ENCODE measurements at places on chromosomes 6 and 20.

GRCh38 chr6:168581706-168582105, 140.7 kb downstream of the SMOC2 start:
- no peak for DNase-seq

- no peak for DNase-seq
These were observed 1.3 kb downstream of the RNF24 start for GRCh38 chr20:4014031-4014474.

DNA sequence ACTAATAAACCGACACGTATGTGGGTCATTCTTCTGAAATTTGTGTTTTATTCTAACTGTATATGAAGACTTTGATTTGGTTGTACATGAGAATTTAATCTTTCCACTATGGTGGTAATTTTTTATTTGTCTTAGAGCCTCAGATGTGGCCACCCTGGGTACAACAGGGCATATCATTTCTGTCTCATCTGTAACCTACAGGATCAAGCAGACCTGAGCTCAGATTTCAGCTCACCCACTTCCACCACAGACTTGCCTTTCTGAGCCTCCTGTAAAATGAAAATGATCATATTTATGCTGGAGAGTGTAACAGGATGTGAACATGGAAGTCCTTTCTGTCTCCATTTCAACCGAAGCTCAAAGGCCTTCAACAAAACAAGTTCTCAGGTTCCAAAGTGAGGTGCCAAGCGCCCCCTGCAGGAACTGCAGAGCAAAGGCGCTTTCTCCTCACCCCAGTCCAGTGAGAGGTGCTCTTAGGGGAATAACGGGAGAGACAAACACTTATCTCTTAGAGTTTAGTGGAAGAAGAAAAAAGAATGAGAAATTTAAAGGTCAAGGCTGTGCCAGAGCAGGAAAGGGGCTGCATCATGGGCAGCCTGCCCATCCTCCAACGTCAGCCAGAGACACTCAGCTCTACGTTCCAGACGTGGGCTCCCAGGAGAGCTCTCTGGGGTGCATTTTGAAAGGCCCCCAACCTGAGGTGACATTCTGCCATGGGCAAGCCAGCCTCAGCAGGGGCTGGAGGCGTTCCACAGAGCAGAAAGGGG, 23.0 kb upstream of the CD24 start:
- DNase-seq: peak; percentile 25

DNA sequence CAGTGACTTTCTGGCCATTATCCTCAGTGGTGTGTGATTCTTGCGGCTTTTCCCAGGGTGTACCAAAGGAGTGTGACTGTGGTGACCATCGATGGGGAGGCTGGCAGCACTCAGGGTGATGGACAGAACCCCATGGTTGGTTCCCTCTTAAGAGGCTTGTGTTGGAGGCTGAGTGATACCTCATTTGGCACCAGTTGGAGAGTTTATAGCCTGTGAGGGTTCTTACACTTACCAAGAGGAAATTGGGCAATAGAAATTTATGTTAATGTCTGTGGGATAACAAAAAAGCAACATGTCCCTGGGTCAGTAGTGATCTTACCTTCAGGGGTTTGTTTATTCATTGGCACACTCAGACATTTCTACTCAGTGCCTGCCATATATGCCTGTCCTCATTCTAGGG, 37.2 kb downstream of the DAAM2 start:
- no peak for DNase-seq

DNA sequence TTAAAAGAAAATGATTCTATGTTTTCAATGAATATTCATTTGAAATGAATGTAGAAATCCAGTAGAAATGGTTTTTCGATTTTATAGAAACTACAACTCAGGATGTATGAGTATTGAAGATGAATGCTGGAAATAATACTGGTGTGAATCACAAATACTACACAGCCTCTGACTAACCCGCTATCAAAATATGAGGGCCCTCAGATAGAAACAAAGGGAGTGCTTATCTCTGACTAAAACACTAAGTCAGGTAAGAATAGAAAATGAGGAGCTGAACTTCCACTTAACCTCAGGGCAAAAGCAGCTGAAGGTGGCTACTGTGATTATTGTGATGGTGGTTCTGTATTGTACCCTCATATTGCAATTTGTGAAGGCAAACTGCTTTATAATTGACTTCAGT, 220.9 kb upstream of the RNF217 start:
- no peak for DNase-seq

DNA sequence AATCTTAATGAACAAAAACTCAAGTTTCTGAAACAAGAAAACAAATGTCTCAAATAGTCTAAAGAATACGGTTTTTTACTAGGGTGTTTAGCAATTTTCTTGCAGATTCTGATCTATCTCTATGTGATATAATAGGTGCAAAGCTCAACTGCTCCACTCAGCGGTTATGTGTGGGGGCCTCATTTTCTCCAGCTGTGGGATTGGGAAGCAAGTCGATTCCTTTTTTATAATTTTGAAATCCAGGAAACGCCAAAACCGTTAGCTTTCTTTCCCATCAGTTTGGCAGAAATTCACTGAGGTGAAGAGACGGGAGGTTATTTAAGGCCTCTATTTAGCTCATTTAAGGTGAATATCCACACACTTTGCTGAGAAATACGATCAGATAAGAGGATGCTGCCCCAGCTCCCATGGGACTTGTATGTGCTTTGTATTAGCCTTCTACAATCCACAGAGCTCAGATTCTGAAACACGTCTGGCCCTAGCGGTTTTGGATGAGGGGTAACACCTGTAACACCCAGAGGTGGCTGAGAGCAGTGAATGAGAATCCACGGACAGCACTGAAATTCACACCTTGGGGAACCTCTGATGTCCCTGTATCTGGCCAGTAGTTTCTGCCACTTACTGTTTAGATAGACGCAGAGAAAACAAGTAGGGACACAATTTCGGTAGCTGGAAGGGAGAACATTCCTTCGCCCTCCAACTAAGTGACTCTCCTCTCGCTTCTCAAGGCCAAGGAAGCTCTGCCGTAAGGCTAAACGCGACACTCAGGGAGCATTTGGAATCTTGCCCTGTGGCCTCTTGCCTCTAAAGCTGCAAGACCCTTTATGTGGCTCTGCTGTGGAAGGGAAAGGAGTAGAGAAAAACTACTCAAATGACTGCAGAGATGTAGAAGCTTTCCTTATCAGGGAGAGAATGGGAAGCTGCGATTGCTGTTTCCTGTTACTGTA, 6.5 kb upstream of the BCAS4 start:
- no peak for DNase-seq

DNA sequence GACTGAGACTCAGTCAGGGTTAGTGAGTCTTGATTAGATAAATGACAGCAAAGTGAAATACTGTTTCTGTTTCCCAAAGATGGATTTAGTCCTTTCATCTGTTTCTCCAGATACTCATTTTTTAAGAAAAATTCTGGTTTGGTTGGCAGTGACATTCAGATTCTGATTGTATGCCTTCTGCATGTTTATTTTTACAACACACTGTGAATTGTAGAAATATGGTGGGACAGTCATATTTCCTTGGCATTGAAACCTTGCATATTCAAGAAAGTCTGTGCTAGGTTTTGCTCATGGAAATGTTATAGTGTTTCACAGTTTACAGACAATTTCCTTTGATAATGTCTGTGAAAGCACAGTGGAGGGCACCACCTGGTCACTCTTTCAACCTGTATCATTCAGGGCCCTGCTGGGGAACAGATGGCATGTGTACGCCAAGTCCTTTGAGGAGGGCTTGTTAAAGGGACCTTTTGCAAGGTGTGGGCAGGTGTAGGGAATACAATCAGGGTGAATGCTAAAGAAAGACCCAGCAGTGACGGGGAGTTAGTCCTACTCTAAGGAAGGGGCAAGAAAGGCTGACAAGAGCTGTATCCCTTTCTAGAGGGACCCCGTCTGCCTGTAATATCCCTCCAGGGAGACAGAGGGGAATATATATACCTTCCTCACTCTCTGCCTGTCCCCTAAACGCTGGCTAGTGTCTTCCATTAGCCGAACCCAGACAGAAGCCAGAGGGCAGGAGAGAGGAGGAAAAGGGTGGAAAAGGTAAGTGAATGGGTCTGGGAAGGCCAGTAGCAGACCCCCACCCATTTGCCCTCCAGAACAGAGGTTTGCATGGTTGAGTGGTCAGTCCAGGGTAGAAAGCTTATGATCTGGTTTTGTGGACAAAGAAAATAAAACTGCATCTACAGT, 10.2 kb downstream of the PLCB4 start:
- no peak for DNase-seq

- DNase-seq: no peak
These were observed 209.0 kb upstream of the CITED2 start for GRCh38 chr6:139583420-139583819.

DNA sequence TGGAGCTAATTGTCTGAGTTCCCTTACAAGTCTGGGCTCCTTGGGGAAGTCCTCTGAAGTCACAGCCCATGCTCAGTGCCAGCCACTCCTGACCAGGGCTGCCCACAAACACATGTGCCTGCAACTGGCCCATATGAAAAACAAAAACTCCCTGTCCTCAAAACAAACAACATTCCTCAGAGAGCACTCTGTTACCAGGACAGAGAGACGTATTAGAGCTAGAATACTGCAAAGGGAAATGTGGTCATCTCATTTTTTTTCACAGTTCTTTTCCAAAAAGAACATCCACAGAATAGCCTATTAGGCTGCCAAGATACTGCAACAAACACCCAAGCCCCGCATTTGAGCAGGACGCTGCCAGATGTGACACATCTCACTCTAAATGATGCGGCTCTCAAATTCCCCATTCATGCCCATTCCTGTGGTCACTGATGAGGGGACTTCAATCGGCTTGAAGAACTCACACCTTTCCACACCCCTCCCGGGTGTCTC, 71.1 kb downstream of the SLC22A23 start:
- DNase-seq: no peak

DNA sequence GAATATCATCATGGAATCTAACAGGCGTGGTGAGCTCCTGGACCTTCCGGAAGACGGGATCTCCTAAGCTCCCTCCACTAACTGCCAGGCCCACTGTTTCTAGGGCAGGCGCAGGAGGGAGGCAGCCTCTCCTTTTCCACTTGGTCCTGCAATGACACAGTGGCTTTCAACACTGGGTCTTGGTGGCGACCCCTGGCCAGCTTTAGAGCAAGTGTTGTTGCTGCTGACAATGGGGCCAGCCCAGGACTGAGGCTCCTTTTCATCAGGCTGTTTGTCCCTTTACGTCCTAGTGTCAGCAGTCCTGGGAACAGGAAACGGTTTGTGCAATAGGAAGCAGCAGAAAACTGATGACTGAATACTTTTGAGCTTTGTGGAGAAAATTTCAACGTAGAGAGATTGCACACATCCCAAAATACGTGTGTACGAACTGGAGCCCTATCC, 9.7 kb upstream of the QKI start:
- no peak for DNase-seq

- DNase-seq: no peak
These were observed 323.0 kb downstream of the UTRN start for GRCh38 chr6:144607998-144608735.

GRCh38 chr6:46353528-46353927, 137.7 kb downstream of the RCAN2 start:
- DNase-seq: no peak

- no peak for DNase-seq
These were observed 671.8 kb upstream of the MARCKS start for GRCh38 chr6:113185299-113185698.

GRCh38 chr6:13438126-13438525, 49.3 kb downstream of the GFOD1 start:
- DNase-seq: no peak

DNA sequence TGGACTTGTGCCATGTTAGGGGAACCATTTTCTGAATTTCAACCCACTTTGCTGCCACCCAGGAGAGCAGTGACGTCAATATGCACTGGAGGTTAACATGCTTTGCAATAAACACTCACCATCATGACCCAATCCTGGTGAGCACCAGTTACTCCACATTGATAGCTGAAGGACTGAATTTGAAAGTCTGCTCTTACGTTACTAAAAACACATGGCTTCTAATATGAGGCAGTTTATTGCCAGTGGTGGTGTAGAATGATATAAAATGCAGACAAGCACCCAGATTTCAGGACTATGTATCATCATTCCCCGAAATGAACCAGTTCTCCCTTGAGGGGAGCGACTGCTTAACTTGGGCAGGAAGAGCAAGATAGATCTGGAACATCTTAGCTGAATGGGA, 23.8 kb downstream of the RFPL4B start:
- no peak for DNase-seq

DNA sequence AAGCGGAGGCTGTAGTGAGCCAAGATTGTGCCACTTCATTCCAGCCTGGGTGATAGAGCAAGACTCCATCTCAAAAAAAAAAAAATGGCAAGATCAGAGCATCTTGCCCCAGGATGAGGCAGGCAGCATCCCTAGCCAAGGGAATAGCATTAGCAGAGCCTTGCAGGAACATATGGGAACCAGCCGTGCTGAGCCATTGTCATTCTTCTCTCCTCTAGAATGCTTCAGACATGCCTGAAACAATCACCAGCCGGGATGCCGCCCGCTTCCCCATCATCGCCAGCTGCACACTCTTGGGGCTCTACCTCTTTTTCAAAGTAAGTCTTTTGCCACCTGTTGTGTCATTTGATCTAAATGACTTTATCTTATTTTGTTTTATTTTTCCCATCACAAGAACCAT, 13.0 kb downstream of the HM13 start:
- no peak for DNase-seq

GRCh38 chr6:152463164-152463563, 174.0 kb downstream of the SYNE1 start:
- no peak for DNase-seq

- no peak for DNase-seq
These were observed 3.2 kb downstream of the SLC17A9 start for GRCh38 chr20:62955519-62956386.

GRCh38 chr6:41326092-41326491, 9.3 kb upstream of the NCR2 start:
- DNase-seq: no peak

DNA sequence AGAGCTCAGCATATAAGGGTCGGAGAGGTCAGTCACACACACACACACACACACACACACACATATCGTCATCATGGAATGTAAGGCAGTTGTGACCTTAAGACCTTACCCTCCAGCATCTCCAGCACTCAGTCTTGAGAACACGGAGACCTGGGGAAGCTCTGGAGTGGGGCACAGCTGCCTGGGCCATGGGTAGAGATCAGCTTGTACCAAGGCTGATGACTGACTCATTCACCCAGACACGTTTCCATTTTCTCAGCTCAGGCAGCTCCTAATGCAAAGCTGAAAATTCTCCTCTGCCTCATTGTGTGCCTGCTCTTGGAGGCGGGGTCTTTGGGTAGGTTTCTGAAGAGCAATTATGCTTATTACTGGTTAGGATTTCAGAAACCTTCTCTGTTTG, 38.3 kb upstream of the PDYN start:
- no peak for DNase-seq

- no peak for DNase-seq
These were observed 70.7 kb upstream of the PRSS16 start for GRCh38 chr6:27176523-27177484.

DNA sequence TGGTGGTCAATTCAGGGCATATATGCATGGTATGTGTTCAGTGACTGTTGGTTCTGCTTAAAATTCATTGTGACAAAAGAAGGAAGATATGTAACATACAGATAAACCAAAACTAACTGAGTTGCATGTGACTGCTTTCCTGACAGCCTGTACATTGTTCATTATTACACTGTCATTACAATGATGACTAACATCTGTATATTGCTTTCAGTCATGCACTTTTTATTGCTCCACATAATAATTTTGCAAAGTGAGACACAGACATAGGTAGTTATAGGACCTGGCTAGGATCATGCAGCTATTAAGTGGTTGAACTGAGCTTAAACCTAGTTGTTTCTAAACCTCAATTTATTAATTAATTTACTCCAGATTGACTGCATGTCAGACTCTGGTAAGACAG, 703.2 kb downstream of the HDGFL1 start:
- no peak for DNase-seq

Data from stimulated activated CD4-positive, alpha-beta T cell treated with anti-CD3 and anti-CD28 coated beads, Interleukin-12 subunit alpha, Interleukin-12 subunit beta, amount 100 ng/mL, for 48 hours (primary cell).